Stimulated activated CD4-positive, alpha-beta T cell treated with anti-CD3 and anti-CD28 coated beads, Interleukin-2, amount 100 ng/mL, for 4 hours (primary cell): ENCODE measurements at places on chromosomes 2 and 18.

GRCh38 chr2:106956879-106957278 lies 70.9 kb upstream of the ST6GAL2 start:
- no peak for DNase-seq

- no peak for DNase-seq
These were observed 137.4 kb downstream of the MC4R start for GRCh38 chr18:60235164-60235563.

GRCh38 chr2:11598228-11598731 lies 64.4 kb downstream of the GREB1 start:
- no peak for DNase-seq

GRCh38 chr2:238320648-238321281 lies 447 bp downstream of the TRAF3IP1 start:
- no peak for DNase-seq

DNA sequence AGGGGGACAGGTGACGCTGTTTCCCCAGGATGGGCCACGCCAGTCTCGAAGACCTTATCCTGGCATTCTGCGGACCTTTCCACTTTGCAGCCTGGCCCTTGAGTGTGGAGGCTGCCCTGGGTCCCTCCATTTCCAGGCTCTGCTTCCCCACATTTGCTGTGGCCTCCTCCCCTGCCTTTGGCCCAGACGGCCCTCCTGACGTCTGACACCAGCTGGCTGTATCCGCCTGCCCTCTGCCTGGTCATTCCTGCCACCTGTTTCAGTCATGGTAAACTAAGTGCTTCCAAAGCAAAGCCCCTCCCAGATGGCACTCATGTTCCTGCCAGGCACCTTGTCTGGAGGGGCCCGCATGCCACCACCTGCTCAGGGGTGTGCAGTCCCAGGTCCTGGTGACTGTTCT lies 95.1 kb downstream of the ASB1 start:
- no peak for DNase-seq

GRCh38 chr18:45554389-45554737 lies 60.9 kb upstream of the SLC14A2 start:
- no peak for DNase-seq

DNA sequence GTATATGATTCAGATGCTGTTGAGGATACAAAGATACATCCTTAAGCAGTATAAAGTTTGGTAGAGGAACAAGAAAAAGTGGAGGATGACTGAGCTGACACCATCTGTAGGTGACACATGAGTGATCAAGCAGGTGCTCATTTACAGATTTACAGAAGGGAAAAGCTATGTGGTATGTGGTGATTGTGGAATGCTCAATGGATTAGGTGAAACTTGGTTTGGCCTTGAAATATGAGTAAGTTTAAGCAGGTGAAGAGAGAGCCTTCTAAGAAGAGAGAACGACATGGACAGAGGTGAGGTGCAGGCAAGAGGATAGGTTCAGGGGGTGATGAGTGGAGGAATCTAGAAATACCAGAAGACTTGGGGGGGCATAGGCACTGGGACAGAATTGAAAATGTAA lies 5.9 kb downstream of the ASXL3 start:
- DNase-seq = no peak

- DNase-seq = no peak
These were observed 57.6 kb downstream of the MYOM1 start for GRCh38 chr18:3162181-3162580.

DNA sequence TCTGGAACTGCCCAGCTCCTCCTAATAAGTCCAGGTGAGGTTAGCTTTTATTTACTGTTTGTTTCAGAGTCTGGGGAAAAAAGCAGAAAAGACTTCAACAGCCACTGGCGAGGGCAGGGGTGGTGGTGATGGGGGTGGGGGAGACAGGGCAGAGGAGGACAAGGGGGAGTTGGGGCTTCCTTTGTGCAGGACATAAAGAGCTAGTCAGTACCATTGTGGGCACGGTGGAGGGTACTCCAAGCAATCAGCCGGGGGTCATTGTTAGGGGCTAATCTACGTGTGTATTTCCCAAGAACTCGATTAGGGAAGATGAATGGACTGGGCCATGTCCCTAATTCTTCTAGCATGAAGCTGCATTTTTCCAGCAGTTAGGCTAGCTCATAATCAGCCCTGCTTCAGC lies 2.8 kb upstream of the RAX start:
- DNase-seq = no peak

DNA sequence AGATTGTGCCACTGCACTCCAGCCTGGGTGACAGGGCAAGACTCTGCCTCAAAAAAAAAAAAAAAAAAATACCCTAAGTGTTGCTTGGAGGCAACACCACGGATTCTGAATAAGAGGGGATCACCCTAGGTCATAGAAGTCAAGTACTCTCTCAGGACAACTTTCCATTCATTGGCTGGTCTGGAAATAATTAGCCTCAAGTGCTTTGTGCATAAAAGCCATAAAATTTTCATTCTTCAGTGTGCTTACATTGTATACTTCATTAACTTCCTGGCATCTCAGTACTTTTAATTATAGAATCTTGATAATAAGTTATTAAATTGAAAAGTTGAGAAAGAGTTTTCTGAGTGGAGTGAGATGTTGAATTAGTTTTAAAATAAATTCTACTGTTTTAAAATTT lies 876.1 kb upstream of the FAM98A start:
- DNase-seq = no peak
